ENCODE measurements at places on chromosomes 1 and 21. TPM values are rescaled to one million over a fixed set of nuclear protein-coding genes. Genes with fewer than 3 reads are reported as not detected.

RHCE gene
- total RNA-seq = 2.4 TPM

GRCh38 chr21:31476263-31477022, 132.4 kb upstream of the TIAM1 start:
- DNase-seq = no peak

GRCh38 chr1:194104247-194104844, 917.9 kb upstream of the B3GALT2 start:
- DNase-seq = no peak

DNA sequence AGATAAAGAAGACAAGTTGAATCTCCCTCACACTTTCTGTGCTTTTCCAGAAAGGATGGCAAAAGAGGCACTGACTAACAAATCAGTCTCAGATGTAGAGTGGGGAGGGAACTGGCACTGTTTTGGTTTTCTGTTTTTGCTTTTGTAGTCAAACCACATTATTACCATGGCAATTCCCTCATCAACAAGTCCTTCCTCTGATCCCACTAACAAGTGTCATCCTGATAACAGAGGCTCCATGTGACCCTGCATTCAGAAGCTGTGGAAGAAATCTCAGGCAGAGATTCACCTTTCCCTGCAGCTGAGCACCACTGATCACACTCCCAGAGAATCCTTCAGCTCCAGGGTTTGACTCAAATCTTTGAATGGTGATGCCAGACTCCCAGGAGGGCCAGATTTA, 203.4 kb downstream of the TNR start:
- no peak for DNase-seq

GRCh38 chr1:65049941-65050713, 83.8 kb upstream of the JAK1 start:
- no peak for DNase-seq
